Glutamatergic neuron (in vitro differentiated cells): ENCODE measurements at places on chromosomes 1 and 21.
A peak's percentile ranks its signal among the peaks of the same experiment; 100 is the strongest.

DNA sequence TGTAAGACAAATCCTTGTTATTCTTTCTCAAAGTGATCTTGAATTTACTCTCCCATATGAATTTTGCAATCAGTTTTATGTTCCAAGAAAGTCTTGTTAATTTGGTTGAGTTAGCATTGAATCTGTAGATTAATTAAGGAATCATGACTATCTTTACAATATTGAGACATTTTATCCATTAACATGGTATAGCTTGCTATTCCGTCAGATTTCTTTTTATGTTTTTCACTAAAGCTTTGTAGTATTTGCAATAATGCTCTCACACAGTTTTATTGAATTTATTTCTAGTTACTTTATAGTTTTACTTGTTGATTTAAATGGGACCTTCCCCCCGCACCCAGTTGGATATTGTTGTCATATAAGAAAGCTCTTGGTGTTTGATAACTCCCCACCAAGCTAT, 5.8 kb upstream of the EDARADD start:
- no peak for DNase-seq

DNA sequence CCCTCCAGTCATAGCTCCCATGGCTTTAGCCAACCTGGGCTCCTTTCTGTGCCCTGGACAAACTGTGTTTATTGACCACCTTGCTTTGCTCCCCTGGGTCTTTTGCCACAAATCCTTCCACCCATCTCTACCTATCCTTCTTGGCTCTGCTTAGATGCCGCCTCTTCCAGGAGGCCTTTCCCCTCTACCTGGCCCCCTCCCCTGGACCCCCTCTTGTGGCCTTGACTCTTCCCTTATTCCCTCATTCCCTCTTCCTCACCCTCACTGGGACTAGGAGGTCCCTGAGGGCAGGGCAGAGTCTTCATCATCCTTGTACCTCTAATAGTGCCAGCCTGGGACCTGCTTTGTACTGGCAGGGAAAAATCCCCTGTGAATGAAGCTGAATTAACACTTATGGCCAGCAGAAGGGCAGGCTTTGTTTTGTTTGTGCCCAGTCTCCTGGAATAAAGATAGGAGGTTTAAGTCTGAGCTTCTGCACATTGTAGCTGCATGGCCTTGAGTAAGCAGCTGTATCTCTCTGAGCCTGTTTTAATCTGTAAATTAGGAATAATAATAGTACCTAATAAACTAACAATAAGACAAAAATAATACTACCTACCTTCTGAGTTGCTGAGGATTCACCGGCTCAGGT, 13.7 kb downstream of the PTPRU start:
- no peak for DNase-seq

GRCh38 chr1:221442056-221442455, 299.8 kb downstream of the DUSP10 start:
- DNase-seq = no peak

DNA sequence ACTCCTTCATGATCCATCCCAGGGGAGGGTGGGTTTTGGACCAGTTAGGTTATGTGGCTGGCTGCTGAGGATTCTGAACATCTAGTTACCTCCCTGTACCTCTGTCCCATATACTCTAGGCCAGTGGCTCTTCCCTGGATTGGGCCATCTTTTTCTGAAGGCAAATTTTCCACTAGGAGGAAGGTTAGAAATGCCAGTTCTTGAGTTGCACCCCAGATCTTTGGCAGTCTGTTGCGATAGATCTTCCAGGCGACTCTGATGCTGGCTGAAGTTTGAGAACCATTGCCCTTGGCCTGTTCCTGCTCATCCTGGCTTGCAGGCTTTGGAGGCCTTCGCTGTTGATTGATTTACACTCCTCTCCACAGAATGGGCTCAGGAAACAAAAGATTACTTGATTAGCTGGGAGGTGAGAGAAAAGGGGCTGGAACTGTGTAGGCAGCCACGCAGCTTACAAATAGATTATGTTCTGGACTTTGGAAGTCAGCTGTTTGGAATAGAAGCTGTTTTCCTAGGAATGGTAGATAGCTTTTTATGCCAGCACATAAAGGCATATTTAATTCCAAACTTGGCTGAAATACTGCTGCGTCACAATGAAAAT, 110.1 kb downstream of the MRPS6 start:
- DNase-seq = no peak

DNA sequence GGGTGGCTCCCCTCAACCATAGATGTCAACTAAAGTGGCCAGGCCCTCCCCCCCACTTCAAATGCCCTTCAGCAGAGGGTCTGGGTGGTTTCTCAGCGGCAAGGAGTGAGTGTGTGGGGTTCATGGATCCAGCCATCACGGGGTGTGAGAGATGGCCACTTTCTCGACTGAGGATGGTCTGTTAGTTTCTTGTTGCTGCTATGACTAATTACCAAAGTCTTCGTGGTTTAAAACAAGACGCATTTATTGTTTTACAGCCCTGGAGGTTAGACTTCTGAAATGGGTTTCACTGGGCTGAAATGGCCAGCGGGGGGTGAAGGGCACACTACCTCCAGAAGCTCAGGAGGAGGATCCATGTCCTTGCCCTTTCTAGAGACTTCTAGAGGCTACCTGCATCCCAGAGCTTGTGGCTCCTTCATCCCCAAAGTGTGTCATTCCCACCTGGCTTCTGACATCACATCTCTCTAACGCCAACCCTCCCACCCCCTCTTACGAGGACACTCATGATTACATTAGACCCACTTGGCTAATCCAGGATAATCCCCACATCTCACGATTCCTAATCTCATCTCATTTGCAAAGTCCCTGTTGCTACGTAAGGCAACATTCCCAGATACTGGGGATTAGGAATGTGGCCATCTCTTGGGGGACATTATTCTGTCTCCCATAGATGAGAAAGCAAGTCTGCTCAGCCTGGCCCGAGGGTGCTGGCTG, 53.0 kb downstream of the EPHB2 start:
- no peak for DNase-seq

- no peak for DNase-seq
These were observed 66.8 kb downstream of the EPB41 start for GRCh38 chr1:28981210-28981609.

DNA sequence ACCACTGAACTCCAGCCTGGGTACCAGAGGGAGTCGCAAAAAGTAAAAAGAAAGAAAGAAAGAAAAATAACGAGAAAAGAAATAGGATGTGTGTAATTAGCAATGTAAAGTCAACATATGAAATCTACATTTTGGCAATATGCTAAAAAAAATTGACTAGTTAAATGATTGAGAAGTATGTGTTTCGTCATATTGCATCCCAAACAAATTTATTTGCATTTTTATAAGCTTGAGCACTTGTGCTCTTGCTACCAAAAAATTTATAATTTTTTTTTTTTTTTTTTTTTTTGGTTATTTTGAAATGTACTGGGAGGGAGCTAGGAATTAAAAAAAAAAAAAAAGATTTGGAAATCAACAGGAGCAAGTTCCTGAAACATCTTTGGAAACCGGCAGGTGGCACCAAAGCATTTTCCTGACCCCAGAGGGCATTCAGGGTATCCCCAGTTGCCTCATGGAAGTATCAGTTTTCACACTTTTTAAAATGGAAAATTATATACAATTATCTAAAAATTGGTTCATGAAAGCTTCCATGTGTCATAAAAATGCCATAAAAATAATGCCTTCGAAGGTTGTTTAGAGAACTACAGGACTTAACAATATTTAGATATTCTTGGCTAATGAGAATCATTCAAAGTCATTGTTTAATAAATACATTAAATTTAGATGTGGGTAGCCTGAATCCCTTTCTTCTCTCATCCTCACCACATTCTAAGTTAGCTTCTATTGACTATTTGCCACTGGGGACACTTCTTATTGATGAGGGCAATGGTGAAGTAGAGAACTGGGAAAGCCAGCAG, 4.8 kb upstream of the HEATR1 start:
- DNase-seq = peak; percentile 77

GRCh38 chr1:43165765-43166164, 6.3 kb downstream of the EBNA1BP2 start:
- no peak for DNase-seq

GRCh38 chr1:21342961-21343838, 52.9 kb upstream of the ECE1 start:
- DNase-seq = no peak
